SK-N-DZ (cell line): ENCODE measurements at places on chromosomes 1 and 21.

DNA sequence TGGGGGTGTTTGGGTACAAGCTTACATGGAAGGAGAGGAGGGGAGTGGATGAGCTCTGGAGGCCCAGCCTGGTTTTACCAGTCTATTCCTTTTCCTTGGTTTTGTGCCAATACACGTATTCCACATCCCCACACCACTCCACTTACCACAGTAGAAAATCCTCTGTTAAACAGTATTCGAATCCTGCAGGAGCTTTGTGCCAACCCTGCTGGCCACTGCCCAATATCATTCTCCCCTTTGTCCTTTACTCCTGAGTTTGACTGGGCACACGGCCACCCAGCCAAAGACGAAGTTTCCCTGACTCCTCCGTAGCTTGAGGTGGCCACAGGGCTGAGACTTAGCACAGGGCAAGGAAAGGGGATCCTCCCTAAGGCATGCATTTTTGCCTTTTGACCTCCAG is 61.6 kb downstream of the TMCO4 start:
- DNase-seq, result no peak

DNA sequence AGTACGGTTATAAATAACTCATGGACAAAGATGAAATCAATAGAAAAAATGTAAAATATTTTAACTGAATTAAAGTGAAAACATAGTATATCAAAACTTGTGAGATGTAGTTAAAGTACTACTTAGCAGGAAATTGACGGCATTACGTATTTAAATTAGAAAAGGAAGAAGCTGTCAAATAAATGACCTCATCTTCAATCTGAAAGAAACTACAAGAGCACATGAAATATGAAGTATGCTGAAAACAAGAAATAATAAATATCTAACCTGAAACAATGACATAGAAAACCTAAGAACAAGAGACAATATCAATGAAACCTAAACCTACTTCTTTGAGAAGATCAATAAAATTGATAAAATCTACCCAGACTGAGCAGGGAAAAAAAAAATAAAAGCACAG is 122.2 kb upstream of the PDE4B start:
- no peak for DNase-seq

DNA sequence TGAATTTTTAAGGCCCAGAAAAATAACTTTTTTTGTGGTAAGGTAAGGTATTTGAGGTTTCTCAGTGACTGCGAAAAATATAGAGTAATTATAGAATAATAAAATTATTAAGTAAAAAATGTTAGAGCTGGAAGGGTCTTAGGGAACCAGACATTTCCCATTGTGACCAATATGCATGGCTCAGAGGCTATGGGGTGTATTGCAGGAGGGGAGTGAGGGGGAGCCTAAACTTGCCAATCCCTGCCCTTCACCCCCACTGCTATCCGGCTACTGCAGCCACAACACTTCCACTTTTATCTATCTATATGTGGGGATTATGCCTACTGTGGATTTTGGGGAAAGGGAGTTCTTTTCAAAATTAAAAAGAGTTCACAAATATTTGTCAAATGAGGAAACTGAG is 7.6 kb upstream of the GADD45A start:
- no peak for DNase-seq

- DNase-seq, result no peak
Measured at GRCh38 chr1:79117376-79117775, 110.8 kb upstream of the ADGRL4 start.

DNA sequence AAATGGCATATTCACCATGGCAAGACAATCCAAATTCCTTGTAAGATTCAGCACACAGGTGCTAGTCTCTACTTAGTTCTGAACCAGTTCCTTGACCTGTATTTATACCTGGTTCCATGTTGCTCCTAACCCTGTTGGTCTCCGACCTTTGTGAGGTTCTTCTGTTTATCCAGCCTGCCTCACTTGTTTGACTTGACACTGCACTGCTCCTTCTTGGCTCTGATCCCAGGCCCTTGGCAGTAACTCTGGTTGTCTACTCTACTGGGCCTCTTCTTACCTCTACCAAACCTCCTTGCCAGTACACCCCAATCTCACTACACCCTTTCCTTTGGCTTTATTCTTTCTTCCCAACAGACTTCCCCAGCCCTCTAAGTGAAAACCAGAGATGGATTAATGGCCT is 419.4 kb upstream of the USP24 start:
- no peak for DNase-seq

DNA sequence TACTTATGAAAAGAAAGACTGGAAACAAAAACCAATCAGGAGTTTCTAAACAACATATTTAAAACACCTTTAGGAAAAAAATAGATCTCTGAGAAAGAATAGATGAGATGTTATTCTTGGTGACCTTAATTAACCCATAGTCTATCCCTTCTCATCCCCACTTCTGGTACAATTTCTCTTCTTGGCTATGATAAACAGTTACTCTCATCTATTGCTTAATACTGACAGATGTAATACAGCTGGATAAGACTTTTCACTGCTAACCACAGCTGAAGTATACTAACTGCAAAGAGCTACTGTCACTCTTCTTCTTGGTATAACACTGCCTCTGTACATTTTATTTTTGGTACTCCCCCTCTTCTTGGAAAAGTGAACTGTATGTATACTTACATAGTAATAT is 15.2 kb downstream of the EXTL2 start:
- DNase-seq, result no peak

- DNase-seq, result no peak
Measured at GRCh38 chr1:89464008-89464407, 60.6 kb upstream of the LRRC8B start.

GRCh38 chr1:42999308-42999707 is 40.6 kb upstream of the SLC2A1 start:
- DNase-seq, result no peak

DNA sequence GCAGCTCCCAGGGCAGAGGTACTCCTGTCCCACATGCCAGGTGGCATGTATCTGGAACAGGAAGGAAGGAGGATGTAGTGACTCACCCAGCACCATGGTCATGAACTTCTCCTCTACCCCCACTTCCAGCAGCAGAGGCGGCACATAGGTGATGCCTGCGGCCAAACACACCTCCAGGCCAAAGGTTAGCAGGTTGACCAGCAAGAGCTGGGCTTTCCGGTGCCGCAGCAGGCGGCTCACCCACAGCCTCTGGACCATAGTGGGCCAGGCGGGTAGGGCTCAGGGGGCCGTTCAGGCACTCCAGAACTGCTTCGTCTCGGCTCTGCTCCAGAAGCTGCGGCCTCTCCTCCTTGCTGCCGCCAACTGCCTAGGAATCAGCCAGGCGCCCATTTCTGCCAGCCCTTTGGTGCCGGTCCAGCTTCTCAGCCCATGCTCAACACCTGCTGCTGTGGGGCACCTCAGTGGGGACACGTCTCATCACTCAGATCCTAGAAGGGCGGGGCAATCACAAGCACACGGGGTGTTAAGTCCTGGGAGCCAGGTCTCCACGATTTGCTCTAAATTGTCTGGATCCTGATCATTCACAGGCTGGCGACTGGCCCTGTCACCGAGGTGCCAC is 15.8 kb downstream of the SLC45A3 start:
- DNase-seq, result no peak

- no peak for DNase-seq
Measured at GRCh38 chr1:10965546-10966226, 46.8 kb upstream of the TARDBP start.
